ENCODE measurements at places on chromosomes 12 and 14.

DNA sequence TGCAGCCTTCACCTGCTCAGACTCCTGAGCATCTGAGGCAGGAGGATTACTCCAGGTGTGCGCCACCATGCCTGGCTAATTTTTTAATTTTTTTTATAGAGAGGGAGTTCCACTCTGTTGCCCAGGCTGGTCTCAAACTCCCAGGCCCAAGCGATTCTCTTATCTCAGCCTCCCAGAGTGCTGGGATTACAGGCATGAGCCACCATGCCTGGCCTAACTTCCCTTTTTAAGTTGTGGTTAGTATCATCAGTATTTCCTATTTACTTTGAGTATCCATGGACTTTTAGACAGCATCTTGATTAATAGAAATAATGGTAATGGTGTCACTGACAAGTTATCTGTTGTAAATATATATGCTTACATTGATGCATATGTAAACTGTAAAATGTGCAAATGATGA, 116.9 kb downstream of the FGD4 start:
- DNase-seq = no peak

DNA sequence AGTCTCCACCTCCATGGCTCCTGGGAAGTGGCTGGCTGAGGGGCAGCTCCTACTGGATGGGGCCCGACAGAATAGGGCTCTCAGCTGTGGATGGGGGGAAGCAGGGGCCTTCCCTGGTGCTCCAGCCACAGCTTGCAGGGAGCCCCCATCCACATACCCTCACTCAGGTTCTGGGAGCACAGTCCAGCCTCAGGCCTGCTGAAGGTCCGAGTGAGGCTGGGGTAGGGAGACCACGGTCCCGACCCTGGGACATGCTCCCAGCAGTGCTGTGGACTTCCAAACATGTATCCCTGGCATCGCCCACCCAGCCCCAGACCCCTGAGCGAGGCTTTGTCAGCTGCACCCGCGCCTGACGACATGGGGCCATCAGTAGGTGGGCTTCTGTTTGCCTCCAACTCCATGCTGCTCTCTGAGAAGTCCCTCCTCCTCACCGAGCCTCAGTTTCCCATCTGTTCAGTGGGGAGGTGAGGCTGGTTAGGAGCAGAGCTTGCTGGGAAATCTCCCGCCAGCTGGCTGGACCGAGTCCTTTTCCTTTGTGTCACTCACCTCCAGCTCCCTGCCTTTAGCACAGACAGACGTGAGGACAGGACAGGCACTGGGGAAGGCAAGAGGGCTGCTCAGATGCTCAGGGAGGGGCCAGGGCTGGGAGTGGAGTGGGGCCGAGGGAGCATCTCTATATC, 9.1 kb upstream of the ATG101 start:
- peak; percentile 40 for DNase-seq

DNA sequence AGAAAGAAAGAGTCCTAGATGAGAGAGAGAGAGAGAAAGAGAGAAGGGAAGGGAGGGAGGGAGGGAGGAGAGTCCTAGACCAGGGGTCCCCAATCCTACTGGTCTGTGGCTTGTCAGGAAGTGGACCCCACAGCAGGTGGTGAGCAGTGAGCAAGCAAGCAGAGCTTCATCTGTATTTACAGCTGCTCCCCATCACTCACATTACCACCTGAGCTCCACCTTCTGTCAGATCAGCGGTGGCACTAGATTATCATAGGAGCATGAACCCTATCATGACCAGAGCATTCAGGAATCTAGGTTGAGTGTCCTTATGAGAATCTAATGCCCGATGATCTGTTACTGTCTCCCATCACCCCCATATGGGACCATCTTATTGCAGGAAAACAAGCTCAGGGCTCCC, 39.2 kb upstream of the AMN1 start:
- DNase-seq = no peak

DNA sequence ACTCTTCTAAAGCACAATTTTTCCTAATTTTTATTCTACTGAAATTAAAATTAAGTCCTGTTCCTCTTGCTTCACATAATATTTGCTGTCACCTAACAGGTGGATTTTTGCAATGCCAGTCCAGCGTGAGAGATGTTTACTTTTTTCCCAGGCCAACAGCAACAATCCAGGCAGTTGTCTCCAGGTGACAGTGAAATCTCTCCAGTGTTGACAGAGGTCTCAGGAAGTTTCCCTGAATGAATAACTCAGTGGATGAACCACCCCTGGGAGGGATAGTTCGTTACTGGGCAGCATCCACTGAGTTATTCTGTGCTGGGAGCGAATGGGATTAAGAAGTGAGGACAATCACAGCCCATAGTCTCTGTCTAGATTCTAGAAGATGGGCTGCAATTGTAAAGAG, 7.1 kb upstream of the NT5DC3 start:
- no peak for DNase-seq

DNA sequence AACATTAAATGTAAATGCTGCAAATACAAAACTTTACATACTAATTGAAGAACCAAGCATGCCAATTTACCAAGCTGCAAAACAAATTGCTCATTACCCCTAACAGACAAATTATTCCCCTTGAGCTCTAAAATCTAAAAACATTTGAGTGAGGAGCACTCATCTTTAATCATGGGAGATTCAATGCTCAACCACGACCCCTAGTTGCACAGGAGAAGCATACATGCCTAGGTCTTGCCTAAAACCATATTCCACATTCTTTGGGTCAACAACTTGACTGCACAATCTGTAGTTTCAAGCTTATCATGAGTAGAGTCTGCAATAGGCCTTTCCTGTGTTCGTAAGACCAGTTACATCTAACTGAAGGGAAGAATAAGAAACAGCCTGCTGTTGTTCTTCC, 69.7 kb downstream of the MGAT4C start:
- DNase-seq = no peak

GRCh38 chr12:96549341-96549740, 60.0 kb downstream of the CFAP54 start:
- DNase-seq = no peak

GRCh38 chr12:84741692-84742091, 170.9 kb downstream of the SLC6A15 start:
- no peak for DNase-seq

DNA sequence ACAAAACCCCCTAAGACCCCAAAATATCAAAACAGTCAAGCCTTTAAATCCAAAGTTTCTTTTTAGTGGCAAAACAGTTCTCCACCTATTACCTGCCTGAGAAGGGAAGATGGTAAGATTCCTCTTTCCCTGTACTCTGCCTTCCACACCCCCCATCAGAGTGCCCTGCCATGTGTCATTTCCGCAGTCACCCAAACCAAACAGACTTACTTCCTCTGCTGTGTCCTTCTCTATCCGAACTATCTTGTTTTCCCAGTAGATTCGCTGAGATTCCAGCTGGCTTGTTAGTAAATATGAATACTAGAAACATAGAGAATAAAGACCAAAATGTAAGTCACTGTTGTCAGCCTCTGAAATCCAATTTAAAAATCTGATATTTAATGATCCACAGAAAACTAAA, 30.4 kb downstream of the BRAP start:
- no peak for DNase-seq

- DNase-seq = no peak
Observed at GRCh38 chr14:94787092-94787491, 17.2 kb upstream of the GSC start.

All from astrocyte (in vitro differentiated cells and primary cell).